Ecto neural progenitor cell (in vitro differentiated cells): ENCODE measurements at places on chromosomes 3 and 15.

GRCh38 chr3:179765396-179765795, 112.6 kb downstream of the USP13 start:
- no peak for DNase-seq

GRCh38 chr3:70333080-70333479, 20.6 kb upstream of the MDFIC2 start:
- no peak for DNase-seq

- no peak for DNase-seq
Observed at GRCh38 chr3:159616234-159616825, 372.3 kb upstream of the IL12A start.

GRCh38 chr3:120764206-120764605, 21.7 kb downstream of the GTF2E1 start:
- DNase-seq = no peak

- no peak for DNase-seq
Observed at GRCh38 chr15:59616379-59616778, 4.8 kb downstream of the GCNT3 start.

DNA sequence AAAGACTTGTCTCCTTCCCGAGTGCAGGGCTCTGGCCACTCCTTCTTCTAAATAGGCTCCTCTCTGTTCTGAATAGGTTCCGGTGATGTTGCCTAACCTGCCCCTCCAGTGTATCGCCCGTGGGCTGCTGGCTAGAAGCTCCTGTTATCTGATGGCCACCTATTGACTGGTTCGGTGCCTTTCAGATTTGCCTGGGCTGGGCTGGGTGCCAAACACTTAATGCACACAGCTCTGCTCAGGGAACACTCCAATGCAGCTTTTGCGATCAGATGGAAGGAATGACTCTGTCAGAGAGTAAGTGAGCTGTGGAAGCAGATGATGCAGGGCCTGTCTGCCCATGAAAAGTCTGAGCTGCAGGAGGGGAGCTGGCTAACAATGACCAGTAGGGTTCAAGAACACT, 112.9 kb downstream of the CORO2B start:
- DNase-seq = no peak

- no peak for DNase-seq
Observed at GRCh38 chr15:86855307-86856291, 775.9 kb downstream of the AGBL1 start.

DNA sequence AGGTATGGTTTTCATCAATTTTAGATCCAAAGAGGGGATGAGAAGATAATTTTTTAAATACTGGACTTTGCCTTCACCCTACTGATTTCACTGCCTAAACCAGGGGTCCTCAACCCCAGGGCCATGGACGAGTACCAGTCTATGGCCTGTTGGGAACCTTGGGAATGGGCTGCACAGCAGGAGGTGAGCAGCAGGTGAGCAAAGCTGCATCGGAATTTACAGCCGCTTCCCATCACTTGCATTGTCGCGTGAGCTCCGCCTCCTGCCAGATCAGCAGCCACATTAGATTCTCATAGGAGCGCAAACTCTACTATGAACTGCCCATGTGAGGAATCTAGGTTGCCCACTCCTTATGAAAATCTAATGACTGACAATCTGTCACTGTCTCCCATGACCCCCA, 76.3 kb upstream of the TTBK2 start:
- DNase-seq = no peak

DNA sequence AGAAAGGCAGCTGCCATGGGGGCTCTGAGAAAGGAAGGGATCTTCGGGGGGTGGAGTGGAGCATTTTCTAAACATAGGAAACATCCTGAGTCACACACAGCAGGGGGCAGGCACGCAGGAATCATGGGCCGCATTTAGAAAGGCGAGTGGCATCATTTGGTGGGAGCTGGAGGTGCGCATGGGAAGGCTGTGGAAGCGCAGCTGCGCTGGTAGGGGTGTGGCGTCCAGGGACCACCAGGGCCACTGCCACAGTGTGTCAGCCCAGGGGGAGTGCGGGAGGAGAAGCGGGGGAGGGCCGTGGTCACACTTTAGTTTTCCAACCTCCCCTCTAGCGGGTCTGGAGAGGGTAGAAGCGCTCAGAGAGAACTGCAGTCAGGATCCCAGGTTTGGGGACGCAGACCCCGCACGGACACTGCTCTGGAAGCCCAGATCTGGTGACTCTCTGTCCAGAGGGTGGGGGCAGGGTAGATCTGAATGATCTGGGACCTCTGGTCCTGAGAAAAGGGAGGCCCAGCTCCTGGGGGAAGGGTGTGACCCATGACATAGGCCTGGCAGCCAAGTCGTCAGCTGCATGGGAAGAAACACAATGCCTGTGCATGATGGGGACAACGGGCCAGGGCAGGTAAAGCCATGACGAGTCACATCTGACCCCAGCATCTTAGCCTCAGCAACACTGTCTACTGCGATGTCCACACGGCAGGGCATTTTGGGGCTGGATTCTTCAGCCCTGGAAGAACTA, 88.0 kb upstream of the IQSEC1 start:
- DNase-seq = no peak

GRCh38 chr3:168427835-168428475, 332.2 kb upstream of the GOLIM4 start:
- no peak for DNase-seq
